AG04449 (cell line): ENCODE measurements at places on chromosomes 1 and 21.

DNA sequence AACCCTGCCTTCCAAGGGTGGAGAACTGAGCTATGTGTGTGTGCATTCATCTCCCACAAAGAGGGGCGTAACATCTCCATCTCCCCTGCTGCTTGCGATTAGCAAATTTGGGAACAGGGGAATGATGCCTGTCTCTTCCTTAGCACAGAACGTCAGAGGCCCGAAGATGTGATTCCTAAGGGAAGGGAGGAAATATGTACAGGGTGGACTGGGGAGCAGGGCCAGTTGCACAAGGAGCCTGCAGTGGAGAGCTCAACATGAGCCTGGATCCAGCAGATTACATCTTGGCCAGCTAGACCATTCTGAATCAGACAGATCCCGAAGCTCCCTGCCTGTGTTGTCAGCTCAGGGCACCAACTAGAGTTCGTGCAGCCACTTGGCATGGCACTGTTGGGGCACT lies 118.1 kb downstream of the NGF start:
- DNase-seq = no peak

DNA sequence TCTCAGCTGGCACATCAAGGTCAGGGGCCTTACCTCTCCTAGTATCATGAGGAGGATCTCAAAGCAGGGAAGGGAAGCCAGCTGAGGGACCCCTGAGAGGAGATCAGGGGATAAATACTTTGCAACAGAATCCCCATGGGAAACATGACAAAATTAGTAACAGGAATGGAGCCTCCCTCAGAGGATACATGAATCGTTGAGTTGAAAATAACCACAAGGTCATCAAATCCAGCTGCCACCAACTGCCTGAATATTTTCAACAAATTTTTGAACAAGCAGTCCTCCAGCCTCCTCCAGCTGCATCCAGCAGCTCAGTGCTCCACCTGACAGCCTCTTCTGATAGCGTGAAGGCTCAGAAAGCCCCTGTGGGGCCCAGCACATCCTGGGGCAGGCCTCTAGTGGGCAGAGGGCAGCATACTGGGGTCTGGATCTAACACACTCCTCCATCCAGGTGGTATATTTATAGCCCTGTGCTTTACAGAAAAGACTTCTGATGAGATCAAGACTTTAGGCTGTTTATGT lies 404.3 kb downstream of the NTNG1 start:
- DNase-seq = no peak

- no peak for DNase-seq
Observed at GRCh38 chr1:109255678-109256077, 6.3 kb downstream of the CELSR2 start.

- no peak for DNase-seq
Observed at GRCh38 chr1:194723067-194723466, 1536.7 kb upstream of the B3GALT2 start.

GRCh38 chr1:44433209-44433608 lies 28.2 kb downstream of the RNF220 start:
- DNase-seq = no peak

- DNase-seq = no peak
Observed at GRCh38 chr1:74963120-74963519, 171.1 kb upstream of the LHX8 start.

DNA sequence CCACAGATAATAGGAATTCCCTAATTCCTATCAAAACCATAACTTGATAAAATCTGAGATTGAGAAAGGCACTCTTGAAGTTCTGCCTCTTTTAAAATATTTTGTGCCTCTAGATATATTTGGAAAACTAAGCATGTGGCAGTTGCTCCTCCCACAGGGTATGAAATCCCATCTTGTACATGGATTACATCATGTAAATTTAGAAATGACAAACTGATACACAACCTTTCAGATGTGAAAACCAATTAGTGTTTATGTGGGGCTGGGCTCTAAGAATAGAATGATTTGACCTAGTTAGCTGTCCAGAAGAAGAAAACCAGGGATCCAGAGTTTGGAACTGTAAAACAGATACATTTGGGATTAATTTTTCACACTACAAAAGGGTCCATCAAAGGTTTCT lies 15.7 kb downstream of the LRRC53 start:
- DNase-seq = no peak

DNA sequence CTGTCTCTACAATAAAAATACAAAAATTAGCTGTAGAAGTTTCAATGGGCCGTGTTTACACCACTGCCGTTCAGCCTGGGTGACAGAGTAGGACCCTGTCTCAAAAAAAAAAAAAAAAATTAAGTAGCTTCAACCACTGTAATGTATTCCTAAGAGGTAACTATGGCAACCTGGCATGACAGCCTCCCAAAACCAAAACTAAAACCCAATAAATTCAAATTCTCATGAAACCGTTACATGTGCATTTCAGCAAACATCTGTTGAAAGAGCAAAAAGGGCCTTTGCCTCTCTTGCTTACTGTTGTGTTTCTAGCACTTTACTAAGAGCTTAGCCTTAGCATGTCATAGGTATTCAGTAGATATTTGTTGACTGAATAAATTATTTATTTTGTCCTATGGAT lies 33.5 kb downstream of the ODR4 start:
- no peak for DNase-seq

DNA sequence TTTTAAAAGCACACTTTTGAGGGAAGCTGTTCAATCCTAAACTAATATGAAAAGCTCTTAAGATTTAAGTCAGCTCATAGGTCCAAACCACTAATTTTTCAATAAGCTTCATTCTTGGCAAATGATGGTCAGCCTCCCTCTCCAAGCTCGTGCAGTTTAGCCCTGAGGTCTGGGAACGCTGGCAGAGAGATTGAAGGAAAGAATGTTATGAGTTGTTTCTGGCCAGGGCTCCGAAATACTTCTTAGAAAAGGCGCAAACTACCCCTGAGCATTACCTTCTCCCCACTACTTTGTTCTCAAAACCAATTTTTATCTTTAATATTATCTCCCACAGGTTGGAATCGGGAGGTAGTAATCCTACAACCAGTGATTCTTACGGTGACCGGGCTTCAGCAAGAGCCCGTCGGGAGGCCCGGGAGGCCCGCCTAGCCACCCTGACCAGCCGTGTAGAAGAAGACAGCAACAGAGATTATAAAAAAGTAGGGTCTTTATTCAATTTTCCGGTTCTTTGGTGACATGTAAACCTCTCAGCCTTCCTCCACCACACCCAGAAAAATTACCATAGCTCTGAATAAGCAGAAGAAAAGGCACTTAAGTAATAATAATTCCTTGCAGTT lies 147.7 kb downstream of the SYT2 start:
- no peak for DNase-seq

- no peak for DNase-seq
Observed at GRCh38 chr1:42931108-42931539, 27.5 kb downstream of the SLC2A1 start.

- DNase-seq = no peak
Observed at GRCh38 chr1:23581219-23581618, 21.9 kb upstream of the ID3 start.

DNA sequence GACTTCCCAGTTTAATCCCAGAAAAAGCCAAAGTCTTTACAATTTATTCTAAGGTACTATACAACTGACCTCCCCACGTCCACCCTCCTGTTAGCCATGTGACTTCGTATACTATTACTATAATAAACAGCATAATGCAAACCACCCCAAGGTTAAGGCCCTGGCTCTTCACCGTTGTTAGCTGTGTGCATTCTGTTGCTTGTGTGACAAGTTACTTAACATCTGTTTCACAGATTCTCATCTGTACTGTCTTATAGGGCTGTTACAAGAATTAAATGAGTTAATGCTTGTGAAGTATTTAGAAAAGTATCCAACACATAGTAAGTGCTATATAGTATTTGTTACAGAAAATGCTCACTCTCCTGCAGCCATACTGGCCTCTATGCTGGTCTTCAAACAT lies 15.7 kb downstream of the WARS2 start:
- no peak for DNase-seq

DNA sequence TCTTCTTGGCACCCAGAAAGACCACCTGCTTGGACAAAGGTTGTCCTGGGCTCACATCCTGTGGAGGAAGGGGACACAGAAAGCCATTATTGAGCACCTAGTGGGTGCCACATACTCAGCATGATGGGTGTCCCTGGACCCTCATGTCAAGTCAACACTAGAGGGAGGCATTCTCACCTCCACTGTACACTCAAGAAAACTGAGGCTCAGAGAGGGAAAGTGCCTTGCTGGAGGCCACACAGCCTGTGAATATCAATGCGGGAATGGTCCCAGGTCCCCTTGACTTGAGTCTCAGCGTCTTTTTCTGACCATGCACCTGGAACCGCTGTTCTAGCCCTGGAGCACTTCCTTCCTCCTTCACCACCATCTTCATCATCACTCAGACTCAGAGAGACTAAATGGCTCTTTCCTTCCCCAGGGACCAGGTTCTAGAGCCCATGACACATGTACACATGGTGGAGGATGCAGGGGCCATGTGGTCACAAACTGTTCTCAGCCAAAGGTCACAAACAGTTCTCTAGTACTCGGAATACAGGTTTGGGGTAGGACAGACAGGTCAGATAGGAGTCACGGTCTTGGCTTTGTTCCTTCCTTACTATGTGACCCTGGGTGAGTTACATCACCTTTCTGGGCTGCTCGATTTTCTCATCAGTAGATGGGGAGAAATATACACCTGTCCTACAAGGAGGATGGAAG lies 89.2 kb upstream of the WNT4 start:
- no peak for DNase-seq

GRCh38 chr1:228515200-228515834 lies 28.1 kb downstream of the RNF187 start:
- DNase-seq = no peak

DNA sequence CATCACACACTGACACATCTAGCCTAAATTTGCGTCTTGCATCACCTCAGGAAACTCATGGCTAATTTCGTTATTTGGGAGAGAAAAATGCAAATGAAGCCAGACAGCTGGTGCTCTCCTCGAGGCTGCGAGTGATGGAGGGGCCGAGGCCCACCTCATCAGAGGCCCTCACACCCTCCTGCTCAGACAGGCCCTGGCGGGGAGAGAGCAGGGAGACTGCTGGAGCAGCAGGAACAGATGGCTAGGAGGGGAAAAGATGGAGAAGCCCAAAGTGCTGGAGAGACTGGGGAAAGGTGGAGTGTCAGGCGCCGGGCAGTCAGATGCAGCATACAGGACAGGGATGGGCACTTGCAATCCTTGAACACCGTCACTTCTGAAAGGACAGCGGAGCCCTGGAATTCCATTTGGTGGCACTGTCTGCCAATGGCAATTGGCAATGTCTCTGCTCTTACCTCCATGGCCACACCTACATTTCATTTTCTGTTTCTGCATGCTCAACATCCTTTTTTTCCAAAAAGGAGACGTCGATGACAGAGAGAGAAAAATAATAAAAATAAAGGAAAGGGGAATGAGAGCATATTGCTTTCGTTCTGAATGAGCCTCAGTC lies 286.2 kb downstream of the SPATA17 start:
- no peak for DNase-seq

DNA sequence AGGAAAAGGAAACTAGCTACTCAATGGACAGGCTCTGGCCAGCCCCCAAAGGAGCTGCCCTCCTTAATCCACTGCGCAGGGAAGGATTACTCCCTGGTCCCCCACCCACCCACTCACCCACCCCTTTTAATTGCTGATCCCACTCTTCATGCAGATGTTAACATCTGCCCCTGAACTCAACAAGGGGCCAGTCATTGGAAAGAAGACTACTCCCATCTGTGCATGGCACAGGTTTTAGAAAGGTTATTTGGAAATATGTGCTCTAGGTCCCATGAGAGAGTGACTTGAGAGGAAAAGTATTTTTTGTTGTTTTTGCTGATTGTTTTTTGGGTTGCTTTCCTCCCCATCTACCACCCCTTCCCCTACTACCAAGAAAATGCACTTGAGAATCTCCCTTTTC lies 94.4 kb upstream of the FGGY start:
- DNase-seq = no peak

- DNase-seq = no peak
Observed at GRCh38 chr1:151958959-151959358, 34.7 kb downstream of the S100A10 start.

GRCh38 chr1:232709386-232709785 lies 79.5 kb upstream of the SIPA1L2 start:
- DNase-seq = no peak

DNA sequence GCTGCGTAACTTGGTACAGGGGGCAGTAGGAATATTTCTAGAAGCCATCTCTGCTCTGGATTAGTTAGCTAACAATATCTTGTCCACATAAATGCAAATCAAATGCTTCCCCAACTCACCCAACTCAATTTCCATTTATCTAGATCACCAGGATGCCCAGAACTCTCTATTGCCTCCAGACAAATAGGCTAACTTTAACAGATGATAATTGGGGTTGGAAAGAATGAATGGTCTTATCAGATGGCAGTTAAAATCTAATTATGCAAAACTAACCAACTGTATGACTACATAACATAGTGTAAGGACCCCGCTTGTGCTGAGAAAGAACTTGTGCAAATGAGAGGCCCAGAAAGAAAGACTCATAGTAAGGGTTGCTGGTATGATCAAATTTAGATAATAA lies 1024.8 kb downstream of the PLA2G4A start:
- no peak for DNase-seq
